ENCODE measurements at places on chromosomes 7 and 10.

- DNase-seq, result no peak
Observed at GRCh38 chr10:8039321-8039881, 15.1 kb upstream of the GATA3 start.

- no peak for DNase-seq
Observed at GRCh38 chr10:26205223-26205622, 11.4 kb upstream of the GAD2 start.

DNA sequence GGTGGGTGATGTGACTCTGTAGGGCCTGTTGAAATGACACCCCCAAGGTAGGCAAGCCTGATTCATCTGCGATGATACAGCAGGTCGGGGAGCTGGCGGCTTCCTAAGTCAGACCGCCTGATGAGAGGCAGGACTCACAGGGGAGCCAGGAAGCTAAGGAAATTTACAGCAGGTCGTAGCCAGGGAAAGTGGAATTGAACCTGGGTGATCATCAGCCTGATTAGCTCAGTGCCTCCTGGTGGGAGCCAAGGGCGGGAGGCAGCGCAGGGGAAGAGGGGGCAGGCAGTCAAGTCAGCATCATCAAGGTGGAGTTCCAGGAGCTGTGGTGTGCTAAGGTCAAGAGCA lies 18.5 kb upstream of the TRIM56 start:
- no peak for DNase-seq

- DNase-seq, result no peak
Observed at GRCh38 chr7:131159961-131160361, 167.7 kb upstream of the MKLN1 start.

DNA sequence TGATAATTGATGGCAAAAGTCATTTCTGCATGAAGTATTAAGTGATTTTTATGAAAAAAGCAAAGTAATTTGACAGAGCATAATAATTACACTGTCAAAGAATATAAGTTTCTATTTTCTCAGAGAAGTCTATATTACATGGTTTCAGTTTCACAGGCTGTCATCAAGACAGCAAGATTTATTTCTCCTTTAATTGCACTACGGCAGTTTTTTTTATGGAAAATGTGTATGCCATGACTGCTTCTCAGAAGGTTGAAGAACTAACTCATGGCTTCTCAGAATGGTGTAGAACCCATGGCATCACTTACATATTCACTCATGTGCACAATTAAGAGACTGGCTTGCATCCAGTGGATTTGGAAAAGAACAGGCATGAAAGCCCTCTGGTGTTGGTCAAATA lies 870.3 kb upstream of the SORCS1 start:
- no peak for DNase-seq

- DNase-seq, result no peak
Observed at GRCh38 chr10:51905032-51905431, 205.6 kb upstream of the CSTF2T start.

GRCh38 chr10:71222601-71223346 lies 10.4 kb downstream of the UNC5B start:
- DNase-seq, result no peak

DNA sequence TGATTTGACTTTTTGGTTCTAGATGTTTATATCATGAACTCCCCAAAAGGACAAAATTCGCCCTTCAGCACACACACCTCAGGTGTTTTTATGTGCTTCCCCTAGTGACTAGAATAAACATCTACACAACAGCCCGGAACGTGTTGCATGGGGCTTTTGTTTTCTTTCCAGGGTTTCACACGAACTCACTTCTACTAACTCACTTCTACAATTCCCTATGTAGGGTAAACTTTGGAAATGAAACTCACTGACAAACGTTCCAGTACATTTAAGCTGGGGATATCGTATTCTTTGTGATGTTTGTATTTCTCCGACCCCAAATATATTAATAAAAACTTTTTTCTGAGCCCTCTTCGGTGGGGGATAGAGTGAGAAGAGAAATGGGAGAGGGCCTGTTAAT lies 1.4 kb downstream of the TRA2A start:
- DNase-seq, result no peak

- no peak for DNase-seq
Observed at GRCh38 chr10:99761365-99761764, 21.1 kb upstream of the ABCC2 start.

GRCh38 chr7:29000717-29001076 lies 42.6 kb upstream of the TRIL start:
- no peak for DNase-seq

DNA sequence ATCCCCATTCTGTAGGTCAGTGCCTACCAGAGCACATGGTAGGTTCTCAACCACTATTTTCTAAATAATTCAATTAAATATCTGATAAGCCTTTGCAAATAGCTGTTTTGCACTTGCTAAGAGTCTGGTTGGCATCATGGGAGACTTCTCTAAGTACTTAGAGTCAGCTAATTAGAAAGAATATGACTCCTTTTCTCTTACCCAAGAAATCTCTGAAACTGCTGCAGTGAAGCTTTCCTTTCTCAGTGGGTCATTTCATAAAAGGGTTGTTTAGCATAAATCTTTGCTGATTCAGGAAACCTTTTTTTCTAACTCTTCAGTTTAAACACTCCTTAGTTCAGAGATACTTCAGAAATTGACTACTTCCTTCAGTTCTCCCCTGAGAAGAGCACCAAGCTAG lies 438.9 kb downstream of the ADRA2A start:
- no peak for DNase-seq

DNA sequence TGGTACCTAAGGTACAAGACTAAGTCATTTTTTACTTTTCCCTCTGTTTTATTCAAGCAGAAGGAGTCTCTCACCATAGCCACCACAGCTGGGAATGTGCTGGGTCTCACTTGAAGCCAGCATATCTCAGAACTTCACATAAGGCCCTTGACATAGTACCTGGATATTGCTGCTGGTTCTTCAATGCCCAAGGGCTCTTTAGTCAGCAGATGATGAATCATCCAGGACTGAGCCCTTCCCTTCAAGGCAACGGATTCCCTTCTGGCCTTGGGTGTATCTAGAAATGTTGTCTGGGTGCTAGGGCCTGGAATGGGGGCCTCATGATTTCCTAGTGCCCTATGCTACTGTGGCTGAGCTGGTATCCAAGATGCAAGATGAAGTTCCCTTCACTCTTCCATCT lies 93.9 kb downstream of the ADCYAP1R1 start:
- DNase-seq, result no peak

GRCh38 chr7:47049234-47049774 lies 532.6 kb downstream of the TNS3 start:
- DNase-seq, result no peak

DNA sequence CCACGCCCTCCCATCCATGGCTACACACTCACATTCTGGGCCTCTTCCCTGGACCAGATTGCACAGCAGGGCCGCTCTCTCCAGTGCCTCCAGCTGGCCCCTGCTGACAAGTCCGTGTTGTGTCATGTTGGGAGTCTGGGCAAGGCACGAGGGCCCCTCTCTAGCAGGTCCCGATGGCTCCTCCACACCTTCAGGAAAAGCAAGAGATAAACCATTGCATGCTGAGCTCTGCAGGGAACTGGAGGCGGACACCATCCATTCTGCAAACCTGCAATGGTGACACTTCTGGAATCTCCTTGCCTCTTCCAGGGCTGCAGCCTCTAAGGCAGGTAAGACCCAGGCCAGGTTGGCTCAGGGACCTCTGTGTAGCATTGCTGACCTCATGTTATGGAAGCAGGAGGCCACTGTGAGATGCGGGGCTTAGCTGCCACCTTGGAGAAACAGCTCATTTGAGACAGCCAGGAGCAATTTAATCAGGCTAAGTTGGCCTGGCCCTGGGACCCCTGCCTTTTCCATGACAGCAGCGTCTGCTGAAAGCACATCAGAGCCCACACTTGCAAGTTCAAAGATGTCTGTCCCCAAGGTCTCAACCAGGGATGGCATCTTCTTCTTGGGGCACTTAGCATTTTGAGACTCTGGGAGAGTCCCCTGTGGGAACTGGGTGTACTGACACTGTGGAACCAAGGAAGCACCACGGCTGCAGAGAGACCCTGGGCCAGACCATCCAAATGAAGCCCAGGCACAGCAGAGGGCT lies 34.2 kb upstream of the LEP start:
- no peak for DNase-seq

- no peak for DNase-seq
Observed at GRCh38 chr10:50381642-50382041, 130.3 kb upstream of the ASAH2 start.

DNA sequence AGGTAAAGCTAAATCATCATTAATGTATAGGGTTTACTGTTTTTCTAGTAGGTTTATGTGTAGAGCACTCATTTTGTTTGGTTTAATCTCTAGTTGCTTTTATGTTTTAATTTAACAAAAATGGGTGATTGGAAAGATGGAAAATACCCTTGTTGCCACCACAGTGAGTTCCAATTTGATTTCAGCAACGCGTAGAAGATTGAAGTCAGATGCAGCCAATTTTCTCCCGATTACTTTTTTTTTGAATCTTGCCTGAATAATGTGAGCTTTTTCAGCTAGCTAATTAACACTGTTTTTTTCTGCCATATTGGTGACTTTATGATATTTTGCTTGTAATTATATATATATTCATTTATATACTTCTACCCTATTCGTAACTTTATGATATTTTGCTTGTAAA lies 293.8 kb downstream of the SDK1 start:
- DNase-seq, result no peak

DNA sequence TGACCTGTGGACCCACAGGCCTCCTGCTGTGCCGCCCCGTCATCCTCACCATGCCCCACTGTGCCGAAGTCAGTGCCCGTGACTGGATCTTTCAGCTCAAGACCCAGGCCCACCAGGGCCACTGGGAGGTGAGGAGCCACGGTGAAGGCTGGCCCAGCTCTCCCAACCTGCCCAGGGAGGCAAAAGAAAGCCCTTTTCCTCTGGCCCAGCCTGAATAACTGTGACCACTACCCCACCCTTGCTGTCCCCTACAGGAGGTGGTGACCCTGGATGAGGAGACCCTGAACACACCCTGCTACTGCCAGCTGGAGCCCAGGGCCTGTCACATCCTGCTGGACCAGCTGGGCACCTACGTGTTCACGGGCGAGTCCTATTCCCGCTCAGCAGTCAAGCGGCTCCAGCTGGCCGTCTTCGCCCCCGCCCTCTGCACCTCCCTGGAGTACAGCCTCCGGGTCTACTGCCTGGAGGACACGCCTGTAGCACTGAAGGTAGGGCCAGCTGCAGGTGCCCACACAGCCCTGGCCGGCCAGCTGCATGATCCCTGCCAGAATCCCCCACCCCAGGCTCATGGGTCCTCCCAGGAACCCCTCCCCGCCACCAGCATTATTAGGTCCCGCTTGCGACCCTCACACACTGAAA lies 25.5 kb upstream of the SLC29A3 start:
- DNase-seq, result no peak

Data from activated naive CD8-positive, alpha-beta T cell treated with anti-CD3 and anti-CD28 coated beads, Interleukin-2, amount 50 U/mL, for 16 hours (primary cell).